ENCODE measurements at places on chromosomes 7 and 10. TPM values are rescaled to one million over a fixed set of nuclear protein-coding genes. Genes with fewer than 3 reads are reported as not detected.

AKR1C8 gene
- not detected for total RNA-seq

CACNA2D1 gene
- 20.6 TPM for total RNA-seq

GRCh38 chr10:60236869-60237524 is 152.7 kb downstream of the ANK3 start:
- peak; percentile 79 for DNase-seq

GRCh38 chr10:68301301-68301700 is 30.6 kb upstream of the HNRNPH3 start:
- no peak for DNase-seq

GRCh38 chr7:148754912-148755311 is 56.2 kb downstream of the CUL1 start:
- no peak for DNase-seq

GRCh38 chr7:29331163-29331562 is 136.6 kb downstream of the CHN2 start:
- no peak for DNase-seq

GRCh38 chr7:152341914-152342236 is 93.9 kb downstream of the KMT2C start:
- DNase-seq, result no peak

Data from dermis blood vessel endothelial cell (primary cell).